Stimulated activated CD8-positive, alpha-beta memory T cell treated with anti-CD3 and anti-CD28 coated beads, Interleukin-4, amount 100 ng/mL, for 1 hour (primary cell): ENCODE measurements at places on chromosomes 2 and 18.

DNA sequence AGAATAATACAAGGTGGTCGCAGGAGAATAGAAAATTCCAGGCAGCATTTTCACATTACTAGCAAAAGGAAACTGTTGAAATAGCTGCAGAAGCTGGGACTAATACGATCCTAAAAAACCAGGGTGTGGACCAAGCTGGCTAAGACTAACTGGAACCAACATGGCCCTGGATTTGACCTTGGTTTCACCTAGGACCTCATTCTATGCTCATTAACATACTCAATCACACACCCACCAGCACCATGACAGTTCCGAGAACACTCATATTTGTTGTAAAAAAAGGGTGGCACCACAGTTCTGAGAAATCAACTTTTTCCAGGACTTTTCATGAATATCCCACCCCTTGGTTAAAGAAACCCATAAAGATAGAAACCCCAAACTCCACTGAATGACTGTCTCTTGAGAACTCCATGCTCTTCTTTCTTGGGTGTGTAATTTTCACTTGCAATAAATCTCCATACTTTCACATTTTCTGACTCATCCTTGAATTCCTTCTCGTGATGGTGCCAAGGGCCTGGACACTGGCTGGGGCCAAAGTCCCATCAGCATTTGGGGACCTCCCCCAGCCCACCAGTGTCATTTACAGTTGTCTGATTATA lies 164.3 kb upstream of the CHST9 start:
- DNase-seq = no peak

GRCh38 chr2:210577263-210578071 lies 21.1 kb downstream of the CPS1 start:
- DNase-seq = no peak

DNA sequence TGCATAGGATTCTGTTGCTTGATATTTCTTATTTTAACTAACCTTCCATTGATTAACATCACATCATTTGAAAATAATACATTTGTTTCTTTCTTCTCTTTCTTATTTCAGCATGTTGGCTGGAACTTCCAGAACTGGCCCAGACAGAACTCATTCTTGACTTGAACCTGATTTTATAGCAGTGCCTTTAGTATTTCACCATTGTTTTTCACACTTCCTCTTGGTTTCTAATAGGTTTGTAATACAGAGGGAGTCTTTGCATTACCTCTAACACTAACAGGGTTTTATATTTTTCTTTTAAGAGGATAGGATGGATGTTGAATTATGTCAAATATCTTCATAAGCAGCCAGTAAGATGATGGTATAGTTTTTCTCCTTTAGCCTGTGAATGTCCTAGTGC lies 39.2 kb downstream of the SEMA4F start:
- DNase-seq = no peak

DNA sequence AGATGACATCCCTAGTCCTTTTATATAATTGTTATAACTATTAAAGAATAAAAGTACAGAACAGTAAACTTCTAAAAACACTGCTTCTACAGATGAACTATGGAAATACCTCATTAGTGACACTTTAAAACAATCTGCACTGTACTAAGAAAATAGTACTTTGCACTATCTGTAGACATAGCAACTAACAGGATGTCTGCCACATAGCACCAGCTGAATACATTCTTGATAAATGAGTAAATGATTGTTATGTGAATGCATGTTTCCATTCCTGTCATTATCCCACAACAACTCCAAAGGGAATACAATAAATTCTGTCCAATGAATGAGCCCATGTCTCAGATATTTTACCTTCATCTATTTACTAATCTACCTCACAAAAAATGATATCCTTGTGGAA lies 115.3 kb upstream of the SLC35G4 start:
- no peak for DNase-seq

DNA sequence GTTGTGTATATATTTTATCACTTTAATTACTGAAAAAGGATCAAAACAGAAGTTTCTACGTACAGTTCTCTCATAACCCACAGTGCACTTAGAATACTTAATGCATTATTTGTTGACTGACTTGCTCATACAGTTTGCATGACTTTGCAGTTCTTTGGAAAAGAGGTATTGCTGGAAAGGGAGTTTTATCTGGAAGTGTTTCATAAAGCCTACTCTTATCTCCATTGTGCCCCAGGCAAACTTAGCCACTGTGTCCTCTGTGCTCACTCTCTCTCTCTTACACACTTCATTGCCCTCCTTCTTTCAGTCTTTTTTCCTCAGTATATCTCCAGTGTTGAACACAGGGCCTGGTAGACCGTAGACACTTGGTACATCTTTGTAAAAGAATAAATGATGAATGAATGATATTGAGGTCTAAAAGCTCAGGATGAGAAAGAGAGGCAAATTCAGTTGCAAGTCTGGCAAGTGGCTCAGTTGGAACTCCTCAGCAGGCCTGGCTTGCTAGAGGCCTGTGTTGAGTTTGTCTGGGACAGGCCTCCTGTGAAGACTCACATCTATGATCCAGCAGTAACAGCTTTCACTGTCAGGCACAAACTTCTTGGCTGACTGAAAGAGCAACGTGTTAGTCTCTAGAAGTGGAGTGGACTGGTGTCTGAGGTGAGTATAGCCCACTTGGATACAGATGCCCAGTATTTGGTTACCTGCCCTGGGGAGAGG lies 56.1 kb downstream of the SETBP1 start:
- DNase-seq = no peak

GRCh38 chr2:2623939-2624338 lies 292.9 kb upstream of the MYT1L start:
- DNase-seq = no peak
